Caudate nucleus (tissue), 63 donors: ENCODE measurements at places on chromosomes 11 and 22.

DNA sequence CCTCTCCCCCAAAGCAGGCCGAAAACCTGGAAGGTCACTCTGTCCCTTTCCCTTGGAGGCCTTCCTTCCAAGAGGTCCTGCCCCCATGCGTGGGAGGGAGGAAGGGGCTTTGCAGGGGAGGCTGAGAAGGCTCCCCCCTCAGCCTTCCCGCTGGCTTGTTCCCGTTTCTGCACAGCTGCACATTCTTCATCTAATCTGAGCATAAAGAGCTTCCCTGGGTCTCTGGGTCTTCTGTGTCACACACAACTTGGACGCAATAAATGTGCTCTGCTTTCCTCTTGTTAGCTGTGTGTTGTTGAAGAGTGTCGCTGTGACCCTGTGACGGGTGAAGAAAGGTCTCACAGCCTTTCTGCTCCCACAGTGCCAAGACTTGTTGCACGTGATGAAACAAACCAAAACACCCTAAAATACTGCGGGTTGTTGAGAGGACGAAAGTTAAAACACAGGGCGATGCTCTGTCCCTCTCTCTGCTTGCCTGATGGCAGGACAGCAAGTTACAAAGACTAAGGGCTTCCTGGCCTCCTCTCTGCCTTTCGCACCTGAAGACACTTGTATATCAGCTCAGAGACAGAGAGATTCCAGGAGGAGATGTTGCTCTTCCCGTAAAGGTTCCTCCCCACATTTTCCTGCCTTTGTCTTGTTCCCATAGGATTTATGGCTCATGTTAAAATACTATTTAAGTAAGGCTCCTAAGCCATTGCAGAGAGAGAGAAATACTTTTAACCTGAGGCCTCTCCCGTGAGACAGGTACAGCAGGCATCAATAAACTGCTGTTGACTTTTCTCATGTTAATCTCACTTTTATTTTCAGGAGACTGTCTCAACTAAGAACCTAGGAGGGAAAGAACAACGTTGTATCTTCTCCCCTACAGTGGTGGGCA, 15.4 kb upstream of the IFITM3 start:
- DNase-seq = no peak

DNA sequence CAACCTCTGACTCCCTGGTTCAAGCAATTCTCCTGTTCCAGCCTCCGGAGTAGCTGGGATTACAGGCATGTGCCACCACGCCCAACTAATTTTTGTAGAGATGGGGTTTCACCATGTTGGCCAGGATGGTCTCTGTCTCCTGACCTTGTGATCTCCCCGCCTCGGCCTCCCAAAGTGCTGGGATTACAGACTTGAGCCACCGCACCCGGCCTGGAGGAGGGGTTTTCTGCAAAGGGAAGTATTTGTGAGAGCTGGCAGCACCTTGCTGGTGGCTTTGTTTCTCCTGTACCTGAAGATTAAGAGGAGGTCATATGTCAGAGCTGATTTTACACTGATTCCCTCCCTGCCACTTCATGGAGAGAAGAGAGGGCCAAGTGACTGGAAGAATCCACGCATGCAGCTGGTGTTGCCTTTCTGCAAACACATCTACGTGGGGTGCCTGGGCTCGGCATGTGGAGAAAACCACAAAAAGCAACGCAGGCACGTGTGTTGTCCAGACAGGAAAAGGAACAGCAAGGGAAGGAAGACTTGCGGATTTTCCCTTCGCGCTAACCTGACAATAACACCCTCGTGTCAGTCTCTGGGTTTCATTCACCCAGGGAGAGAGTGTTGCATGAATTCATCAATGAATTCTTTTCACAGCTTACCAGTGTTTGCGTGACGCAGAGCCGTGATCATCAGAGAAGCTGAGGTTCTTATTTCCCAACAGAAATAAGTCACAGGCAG, 61.9 kb downstream of the TSPAN18 start:
- no peak for DNase-seq

GRCh38 chr11:93988455-93988854, 32.7 kb upstream of the HEPHL1 start:
- no peak for DNase-seq

DNA sequence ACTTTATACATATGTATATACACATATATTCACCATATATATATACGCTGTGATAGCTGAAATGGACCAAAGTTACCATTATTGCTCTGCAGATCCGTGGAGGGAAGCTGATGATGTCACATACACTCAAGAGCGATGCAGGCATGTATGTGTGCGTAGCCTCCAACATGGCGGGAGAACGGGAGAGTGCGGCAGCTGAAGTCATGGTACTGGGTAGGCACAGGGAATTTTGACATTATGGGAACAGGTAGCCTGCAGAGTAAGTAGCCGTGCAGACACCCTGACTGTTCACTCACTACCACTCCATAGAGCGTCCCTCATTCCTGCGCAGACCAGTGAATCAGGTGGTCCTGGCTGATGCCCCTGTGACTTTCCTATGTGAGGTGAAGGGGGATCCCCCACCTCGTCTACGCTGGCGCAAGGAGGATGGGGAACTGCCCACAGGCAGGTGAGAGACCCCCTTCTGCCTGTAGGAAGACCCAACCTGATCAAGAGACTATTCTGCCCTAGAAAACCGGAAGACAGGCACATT, 4.7 kb downstream of the ROBO3 start:
- DNase-seq = no peak

- DNase-seq = no peak
These were observed 32.3 kb downstream of the MRGPRD start for GRCh38 chr11:68948496-68948895.

DNA sequence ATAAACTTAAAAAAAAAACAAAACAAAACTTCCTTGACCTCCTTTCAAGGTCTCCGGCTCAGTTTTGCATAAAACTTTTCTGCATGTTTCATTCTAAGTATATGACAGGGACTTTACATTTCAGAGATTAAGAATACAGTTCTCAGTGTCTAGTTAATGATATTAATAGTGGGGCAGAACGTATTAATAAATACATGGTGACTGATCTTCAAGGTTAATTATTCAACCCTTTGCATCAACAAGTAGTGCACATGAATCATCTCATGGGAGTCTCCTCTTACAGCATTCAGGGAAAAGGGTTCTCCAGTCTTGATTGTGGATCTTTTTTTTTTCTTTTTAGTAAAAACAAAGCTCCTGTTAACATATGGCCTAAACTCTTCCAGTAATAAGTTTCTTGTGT, 146.8 kb downstream of the KIRREL3 start:
- DNase-seq = no peak

DNA sequence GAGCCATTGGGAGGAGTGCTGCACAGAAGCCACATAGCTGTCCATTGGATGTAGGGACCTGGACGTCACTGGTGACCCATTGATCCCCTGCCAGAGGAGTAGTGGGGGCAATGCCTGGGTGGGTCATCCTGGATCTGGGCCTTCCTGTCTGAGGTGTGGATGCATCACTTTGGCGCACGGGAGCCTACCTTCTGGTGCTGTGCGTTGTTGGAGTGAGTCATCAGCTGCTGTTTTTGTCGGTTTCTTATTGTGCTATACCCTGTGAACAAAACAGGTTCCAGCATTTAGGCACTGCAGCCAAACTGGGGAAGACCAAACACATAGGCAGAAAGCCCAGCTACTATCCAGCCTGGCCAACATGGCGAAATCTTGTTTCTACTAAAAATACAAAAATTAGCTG, 3.2 kb downstream of the TAF6L start:
- no peak for DNase-seq

DNA sequence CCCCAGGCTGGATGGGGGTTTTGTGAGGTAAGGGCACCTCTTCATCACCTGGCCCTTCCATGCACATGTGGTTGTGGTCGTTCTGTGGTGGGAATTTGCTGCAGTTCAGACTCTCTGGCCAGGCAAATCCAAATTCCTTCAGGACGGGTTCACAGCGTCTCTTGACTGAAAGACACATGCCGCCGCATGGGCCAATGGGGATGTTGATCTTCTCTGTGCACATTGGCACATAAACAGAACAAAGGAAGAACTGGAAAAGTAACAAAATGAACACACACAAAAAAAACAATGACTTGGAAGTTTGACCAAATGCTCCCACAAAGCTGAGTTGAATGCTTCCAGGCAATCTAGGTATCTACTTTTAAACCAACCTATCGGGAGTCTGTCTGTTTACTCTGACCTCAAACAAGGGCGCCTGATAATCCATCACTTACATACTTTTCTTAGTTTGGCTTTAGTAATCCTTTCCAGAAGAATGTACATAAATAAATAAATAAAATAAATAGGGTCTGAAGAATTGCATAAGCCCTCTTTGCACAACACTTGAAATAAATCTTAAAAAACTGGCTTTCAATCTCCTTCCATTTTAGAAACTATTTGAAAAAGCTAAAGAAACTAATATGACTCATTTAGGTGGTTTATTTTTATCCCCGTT, 2.8 kb downstream of the FZD4 start:
- no peak for DNase-seq

DNA sequence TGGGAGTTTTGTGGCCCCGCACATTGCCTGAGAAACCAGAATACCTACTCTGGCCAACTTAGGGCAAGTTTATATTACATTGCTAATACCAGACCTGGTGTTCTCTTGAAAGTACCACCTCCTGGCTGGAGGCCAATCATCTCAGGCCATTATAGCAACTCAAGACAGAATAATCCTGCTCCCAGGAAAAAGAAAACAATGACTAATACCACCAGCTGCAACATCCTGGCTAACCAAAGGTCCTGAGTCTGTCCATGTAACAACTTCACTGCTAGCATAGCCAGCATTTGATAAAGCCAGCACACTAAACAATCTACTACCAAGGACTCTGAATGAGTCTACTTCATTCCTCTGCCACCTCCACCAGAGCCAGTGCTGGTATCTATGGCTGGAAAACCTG, 1298.7 kb upstream of the CNTN5 start:
- no peak for DNase-seq

GRCh38 chr11:783581-784015, 6.3 kb downstream of the CEND1 start:
- DNase-seq = peak; percentile 52

DNA sequence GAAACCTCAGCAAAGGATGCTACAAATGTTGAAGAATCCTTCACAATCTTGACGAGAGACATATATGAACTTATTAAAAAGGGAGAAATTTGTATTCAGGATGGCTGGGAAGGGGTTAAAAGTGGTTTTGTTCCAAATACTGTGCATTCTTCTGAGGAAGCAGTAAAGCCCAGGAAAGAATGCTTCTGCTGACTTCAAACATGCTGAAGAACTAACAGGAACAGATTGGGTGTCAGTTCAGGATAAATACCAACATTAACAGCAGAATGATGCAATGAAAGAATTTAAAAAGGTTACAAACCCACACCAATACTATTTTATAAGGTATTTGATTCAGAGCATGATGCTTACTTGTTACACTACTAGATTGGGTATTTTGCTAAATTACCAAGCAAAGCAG, 33.9 kb downstream of the RAB39A start:
- DNase-seq = no peak

GRCh38 chr11:17381156-17381555, 7.3 kb downstream of the KCNJ11 start:
- DNase-seq = no peak

DNA sequence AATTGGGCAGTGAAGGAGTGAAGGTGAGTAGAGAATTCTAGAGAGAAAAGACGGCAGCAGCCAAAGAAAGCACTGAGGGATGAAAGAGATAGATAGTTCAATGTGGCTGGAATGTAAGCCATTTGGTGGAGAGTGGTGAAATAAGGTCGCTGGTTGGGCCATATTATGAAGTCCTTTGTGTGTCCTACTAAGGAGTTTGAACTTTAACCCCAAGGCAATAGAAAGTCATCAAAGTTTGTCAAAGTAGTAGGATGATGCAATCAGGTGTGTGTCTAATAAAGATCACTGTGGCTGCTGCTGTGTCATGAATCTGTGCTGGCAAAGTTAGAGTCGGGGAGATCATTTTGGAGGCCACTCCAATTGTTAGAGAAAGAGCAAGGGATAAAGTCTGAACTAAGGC, 18.7 kb downstream of the RNF121 start:
- no peak for DNase-seq

DNA sequence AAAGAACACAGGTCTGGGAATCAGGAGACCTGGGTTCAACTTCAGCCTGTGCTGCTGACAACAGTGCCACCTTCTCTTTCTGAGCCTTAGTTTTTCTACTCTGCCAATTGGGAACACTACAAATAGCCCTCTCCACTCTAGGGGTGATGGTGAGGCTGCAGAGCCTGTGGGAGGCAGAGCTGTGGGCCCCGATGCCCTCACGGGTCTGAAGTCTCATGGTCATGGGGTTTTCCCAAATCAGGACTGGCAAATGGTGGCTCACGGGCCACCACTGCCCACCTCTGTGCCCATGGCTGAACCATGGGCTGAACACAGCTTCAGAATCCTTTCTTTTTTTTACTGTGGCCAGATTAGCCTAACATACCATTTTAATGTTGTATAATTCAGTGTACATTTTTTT, 19.8 kb downstream of the SYNGR1 start:
- no peak for DNase-seq

DNA sequence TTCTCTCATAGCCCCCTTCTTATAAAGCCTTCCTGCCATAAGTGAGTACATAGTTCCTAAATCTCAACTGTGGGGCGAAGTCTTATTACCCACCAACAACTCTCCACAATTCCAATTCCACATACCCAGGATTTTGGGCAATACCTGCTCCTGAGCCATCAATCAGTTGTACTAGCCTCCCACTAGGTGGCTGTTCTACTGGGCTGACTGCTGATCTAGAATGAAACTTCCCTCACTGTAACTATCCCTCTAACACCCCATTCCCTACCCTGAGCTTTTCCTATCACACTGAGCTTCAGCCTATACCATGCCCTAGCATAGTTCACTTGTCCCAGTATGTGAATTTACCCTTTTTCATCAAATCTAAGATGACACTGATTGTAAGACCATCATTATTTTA, 52.5 kb downstream of the RRAS2 start:
- DNase-seq = no peak

GRCh38 chr11:95835768-95836488, 45.6 kb downstream of the CEP57 start:
- DNase-seq = no peak

GRCh38 chr11:74437441-74438042, 29.8 kb downstream of the KCNE3 start:
- no peak for DNase-seq

DNA sequence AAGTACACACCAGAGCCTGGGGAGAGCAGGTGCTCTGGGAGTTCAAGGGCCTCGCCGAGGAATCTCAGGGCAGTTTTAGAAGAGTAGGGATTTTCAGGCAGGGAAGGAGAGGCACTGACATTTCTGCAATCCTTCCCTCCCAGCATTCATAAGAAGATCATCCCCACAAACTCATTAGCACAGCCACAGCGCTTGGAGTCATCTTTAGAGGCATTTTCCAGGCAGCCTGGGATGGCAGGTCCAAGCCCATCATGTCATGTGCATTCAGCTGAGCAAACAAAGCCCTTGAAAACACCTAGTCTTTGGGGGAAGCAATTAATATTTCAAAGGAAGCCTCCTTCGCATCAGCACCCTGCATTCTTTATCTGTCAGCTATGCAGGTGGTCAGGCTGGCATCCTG, 43.8 kb downstream of the MAP6 start:
- no peak for DNase-seq

GRCh38 chr11:56089697-56090096, 3.4 kb upstream of the OR8I2 start:
- DNase-seq = no peak

- DNase-seq = no peak
These were observed 101.0 kb downstream of the ME3 start for GRCh38 chr11:86571273-86571948.

GRCh38 chr11:44596525-44597276, 31.2 kb downstream of the CD82 start:
- DNase-seq = no peak
